ENCODE measurements at places on chromosomes 2 and 18. TPM values are rescaled to one million over a fixed set of nuclear protein-coding genes. Genes with fewer than 3 reads are reported as not detected.

- no peaks in the 10 kb centered on the region for H3K36me3 ChIP-seq
- no peak overlapping the region for H3K27ac ChIP-seq
- H3K4me1 ChIP-seq = no peaks in the 10 kb centered on the region
- no peak overlapping the region for H3K4me3 ChIP-seq
- no peak for DNase-seq
- no peaks in the 10 kb centered on the region for H3K27me3 ChIP-seq
Observed at GRCh38 chr2:144040834-144041233, 479.1 kb downstream of the ZEB2 start.

DNA sequence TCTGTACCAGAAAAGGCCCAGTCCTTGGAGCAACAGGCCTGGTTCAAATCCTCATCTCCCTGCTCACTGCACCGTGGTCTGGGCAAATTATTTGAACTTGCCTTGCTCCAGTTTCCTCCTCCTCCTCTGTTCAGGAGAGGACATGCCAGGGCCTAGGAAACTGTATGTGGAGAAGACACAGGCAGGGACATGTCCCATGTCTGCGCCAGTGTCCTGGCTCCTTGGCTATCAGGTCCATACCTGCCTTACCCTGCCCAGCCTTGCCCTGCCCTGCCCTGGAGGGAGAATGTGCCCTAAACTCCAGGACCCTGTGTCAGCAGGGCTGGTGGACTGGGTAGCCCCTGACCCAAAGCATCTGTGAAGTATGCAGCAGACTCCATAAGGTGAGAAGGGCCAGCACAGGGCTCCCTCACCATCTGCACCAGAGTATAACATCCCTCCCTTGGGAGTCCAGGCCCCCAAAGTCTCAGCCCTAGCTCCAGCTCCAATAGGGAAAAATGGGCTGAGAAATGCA lies 165.3 kb downstream of the GALNT1 start:
- H3K4me1 ChIP-seq = no peaks in the 10 kb centered on the region
- no peak for DNase-seq
- H3K36me3 ChIP-seq = no peaks in the 10 kb centered on the region
- H3K4me3 ChIP-seq = no peak overlapping the region
- no peak overlapping the region for H3K27ac ChIP-seq

GRCh38 chr2:8022908-8023640 lies 658.8 kb upstream of the ID2 start:
- H3K27ac ChIP-seq = no peak overlapping the region
- no peak overlapping the region for H3K4me3 ChIP-seq
- no peaks in the 10 kb centered on the region for H3K27me3 ChIP-seq
- H3K36me3 ChIP-seq = no peaks in the 10 kb centered on the region
- no peaks in the 10 kb centered on the region for H3K4me1 ChIP-seq
- peak; percentile 38 for DNase-seq

GRCh38 chr2:43388371-43388770 lies 162.0 kb upstream of the ZFP36L2 start:
- H3K36me3 ChIP-seq = no peaks in the 10 kb centered on the region
- H3K27me3 ChIP-seq = no peaks in the 10 kb centered on the region
- H3K4me3 ChIP-seq = no peak overlapping the region
- no peak for DNase-seq
- H3K27ac ChIP-seq = peak overlapping the region; percentile 36

DNA sequence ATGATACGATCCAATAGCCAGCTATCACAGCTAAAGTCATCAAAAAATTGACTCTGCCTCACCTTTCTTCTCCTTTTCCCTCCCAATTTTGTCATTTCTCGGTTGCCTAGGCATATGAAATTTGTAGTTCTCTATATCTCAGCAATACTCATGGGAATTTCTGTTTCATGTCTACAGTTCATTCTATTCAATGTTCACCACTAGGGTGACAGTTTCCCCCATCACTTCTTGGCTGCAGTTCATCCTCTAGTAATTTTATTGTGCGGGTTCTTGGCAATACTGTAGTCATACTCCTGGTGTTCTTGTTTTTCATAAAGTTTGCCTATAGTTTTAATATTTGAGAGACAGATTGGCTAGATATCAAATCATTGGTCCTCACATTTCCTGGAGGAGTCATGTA lies 872.2 kb upstream of the ID2 start:
- H3K4me1 ChIP-seq = no peaks in the 10 kb centered on the region
- no peaks in the 10 kb centered on the region for H3K36me3 ChIP-seq
- no peaks in the 10 kb centered on the region for H3K27me3 ChIP-seq
- H3K27ac ChIP-seq = no peak overlapping the region

- DNase-seq = no peak
- no peak overlapping the region for H3K27ac ChIP-seq
- H3K4me1 ChIP-seq = no peaks in the 10 kb centered on the region
- H3K36me3 ChIP-seq = peaks cover 21% of the 10 kb centered on the region
- no peaks in the 10 kb centered on the region for H3K27me3 ChIP-seq
Observed at GRCh38 chr2:68045342-68045741, 17.5 kb downstream of the C1D start.

DNA sequence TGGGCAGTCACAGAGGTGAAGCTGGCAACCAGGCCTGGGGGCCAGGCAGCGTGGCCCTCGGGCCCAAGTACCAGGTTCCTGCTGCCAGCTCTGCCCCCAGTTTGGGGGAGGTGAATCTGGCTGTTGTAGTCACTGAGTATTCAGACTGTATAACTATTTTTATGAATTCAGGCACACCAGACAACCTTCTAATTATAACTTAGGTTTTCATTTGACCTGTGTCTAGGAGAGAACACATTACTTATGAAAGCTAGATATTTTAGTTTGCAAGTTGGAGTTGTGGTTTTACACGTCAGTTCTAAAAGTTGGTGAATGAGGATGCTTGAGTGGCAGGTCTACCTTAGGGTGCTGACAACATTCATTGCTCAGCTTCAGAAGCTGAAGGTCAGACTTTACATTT lies 71.7 kb downstream of the LIMS1 start:
- no peak for DNase-seq
- H3K27ac ChIP-seq = no peak overlapping the region
- H3K36me3 ChIP-seq = no peaks in the 10 kb centered on the region
- peaks cover 18% of the 10 kb centered on the region for H3K4me1 ChIP-seq
- no peaks in the 10 kb centered on the region for H3K27me3 ChIP-seq

- H3K27ac ChIP-seq = no peak overlapping the region
- no peaks in the 10 kb centered on the region for H3K36me3 ChIP-seq
- no peaks in the 10 kb centered on the region for H3K4me1 ChIP-seq
- no peak for DNase-seq
Observed at GRCh38 chr2:183416753-183417152, 292.5 kb downstream of the NUP35 start.

DNA sequence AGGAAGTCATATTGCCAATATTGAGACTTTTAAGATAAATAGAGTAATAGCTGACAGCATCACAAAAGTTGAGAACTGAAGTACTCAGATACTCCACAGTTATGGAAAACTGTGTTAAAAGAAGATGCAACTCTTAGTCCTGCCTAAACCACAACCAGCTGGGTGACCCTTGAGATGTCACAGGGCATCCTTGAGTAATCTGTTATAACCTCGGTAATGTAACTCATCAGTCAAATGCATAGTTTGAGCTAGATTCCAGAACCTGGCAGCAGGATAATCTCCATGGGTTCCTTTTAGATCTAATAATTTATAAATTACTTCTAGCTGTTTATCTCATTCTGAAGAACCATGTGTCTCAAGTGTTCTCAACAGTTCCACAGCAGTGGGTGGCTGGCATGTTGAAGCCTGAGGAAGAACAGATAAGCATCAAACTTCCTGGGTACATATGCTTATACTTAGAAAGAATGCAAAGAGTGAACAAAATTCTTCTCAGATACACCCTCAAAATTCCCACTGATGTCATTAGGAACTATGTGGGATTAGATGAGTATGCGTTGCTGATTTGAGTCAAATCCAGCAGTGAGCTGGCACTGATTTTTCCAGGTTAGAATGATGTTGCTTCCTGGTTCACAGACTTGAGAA lies 304.1 kb upstream of the ERBB4 start:
- H3K36me3 ChIP-seq = no peaks in the 10 kb centered on the region
- no peaks in the 10 kb centered on the region for H3K27me3 ChIP-seq
- no peaks in the 10 kb centered on the region for H3K4me1 ChIP-seq
- no peak for DNase-seq

DNA sequence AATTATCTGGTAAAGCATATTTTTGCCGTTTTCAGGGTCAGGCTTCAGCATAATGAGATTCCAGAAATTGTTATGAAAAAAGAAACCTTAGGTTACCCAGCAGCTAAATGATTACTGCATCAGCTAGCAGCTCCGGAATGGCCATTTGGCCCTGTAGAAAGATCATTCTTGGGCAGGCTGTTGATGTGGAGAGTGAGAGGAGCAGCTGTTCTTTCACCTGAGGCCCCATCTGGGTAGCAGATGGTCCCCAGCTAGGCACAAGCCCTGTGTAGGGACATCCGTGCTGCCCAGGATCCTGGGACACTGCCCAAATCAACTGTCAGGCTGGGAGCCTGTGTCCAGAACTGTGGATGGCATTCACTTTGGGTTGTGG lies 61.8 kb downstream of the NEDD4L start:
- H3K4me1 ChIP-seq = peaks cover 12% of the 10 kb centered on the region
- no peaks in the 10 kb centered on the region for H3K36me3 ChIP-seq
- H3K27ac ChIP-seq = no peak overlapping the region
- no peaks in the 10 kb centered on the region for H3K27me3 ChIP-seq
- no peak overlapping the region for H3K4me3 ChIP-seq
- no peak for DNase-seq

- H3K4me3 ChIP-seq = no peak overlapping the region
- DNase-seq = no peak
- H3K36me3 ChIP-seq = no peaks in the 10 kb centered on the region
- no peaks in the 10 kb centered on the region for H3K4me1 ChIP-seq
Observed at GRCh38 chr2:7857904-7858303, 824.0 kb upstream of the ID2 start.

The GDF7 gene
- total RNA-seq = 0.33 TPM

The THSD7B gene
- not detected for total RNA-seq

GRCh38 chr18:50374220-50374752 lies 560 bp upstream of the SKA1 start:
- no peaks in the 10 kb centered on the region for H3K36me3 ChIP-seq
- peak overlapping the region; percentile 62 for H3K4me3 ChIP-seq
- DNase-seq = no peak
- H3K27me3 ChIP-seq = no peaks in the 10 kb centered on the region
- peaks cover 7% of the 10 kb centered on the region for H3K4me1 ChIP-seq

DNA sequence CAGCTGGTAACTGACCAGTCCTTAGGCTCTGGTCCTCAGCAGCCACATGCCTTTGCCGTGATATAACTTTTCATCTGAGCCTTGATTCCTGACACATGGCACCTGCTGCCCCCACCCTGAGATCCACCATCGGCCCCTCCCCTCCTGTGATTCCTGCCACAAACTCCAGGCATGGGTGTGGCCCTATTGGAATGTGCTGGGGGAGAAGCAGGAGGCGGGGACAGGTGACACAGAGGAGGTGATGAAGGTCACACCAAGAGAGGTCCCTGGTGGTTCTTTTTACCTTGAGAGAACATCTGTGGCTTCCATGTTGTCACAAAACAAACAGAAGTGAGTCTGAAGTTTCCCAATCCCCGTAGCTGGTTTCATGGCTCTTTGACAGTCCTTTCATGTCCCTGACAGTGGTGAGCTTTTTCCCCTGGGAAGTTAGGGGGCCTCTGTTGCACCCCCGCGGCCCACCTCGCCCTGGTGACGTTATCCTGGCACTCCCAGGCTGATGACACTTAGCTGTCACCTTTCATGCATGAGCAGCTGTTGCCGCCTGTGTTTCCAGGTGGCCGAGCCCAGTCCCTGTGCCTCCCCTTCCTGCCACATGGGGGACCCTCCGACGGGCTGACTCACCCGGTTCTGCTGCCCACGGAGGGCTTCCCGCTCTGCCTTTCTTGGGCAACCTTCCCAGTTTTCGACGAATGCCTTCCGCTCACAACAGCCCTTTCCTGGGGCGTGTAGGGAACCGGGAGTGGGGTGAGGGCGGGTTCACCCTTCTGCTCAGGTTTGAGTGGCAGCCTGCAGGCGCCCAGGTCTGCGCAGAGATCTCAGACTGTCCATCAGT lies 66.3 kb upstream of the GLI2 start:
- no peak overlapping the region for H3K4me3 ChIP-seq
- peaks cover 14% of the 10 kb centered on the region for H3K4me1 ChIP-seq
- peak; percentile 57 for DNase-seq
- H3K27me3 ChIP-seq = no peaks in the 10 kb centered on the region

The SCYGR4 gene
- total RNA-seq = not detected

DNA sequence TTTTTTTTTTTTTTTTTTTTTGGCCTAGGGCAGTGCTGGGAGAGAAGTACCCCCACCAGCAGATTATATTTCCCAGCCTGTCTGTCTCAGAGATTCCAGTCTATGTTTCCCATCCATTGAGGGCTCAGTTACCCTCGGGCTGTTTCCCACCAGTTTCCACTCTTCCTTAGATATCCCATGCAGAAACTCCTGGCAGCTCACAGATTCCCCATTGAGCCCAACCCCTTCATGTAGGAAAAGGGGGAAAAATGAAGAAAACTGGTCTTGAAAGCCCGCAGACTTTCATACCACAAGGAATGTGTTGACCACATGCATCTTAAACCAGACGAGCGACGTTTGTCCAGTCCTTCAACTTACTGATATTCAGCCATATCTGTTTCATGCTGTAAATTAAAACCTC lies 15.2 kb downstream of the ASXL3 start:
- no peak overlapping the region for H3K27ac ChIP-seq
- no peak for DNase-seq
- no peaks in the 10 kb centered on the region for H3K36me3 ChIP-seq
- H3K27me3 ChIP-seq = no peaks in the 10 kb centered on the region

The PEX13 gene
- 42.8 TPM for total RNA-seq

The TRABD2A gene
- 22.0 TPM for total RNA-seq

GRCh38 chr2:234447189-234447588 lies 49.7 kb downstream of the ARL4C start:
- H3K4me1 ChIP-seq = peaks cover 21% of the 10 kb centered on the region
- H3K27ac ChIP-seq = no peak overlapping the region
- no peak for DNase-seq
- H3K4me3 ChIP-seq = no peak overlapping the region
- H3K36me3 ChIP-seq = no peaks in the 10 kb centered on the region

The SLC40A1 gene
- 154 TPM for total RNA-seq

- H3K4me1 ChIP-seq = no peaks in the 10 kb centered on the region
- DNase-seq = no peak
- peak overlapping the region; percentile 26 for H3K27ac ChIP-seq
- no peaks in the 10 kb centered on the region for H3K27me3 ChIP-seq
- no peaks in the 10 kb centered on the region for H3K36me3 ChIP-seq
Observed at GRCh38 chr2:96345438-96345837, 9.9 kb downstream of the NCAPH start.

The RGPD4 gene
- total RNA-seq = not detected

DNA sequence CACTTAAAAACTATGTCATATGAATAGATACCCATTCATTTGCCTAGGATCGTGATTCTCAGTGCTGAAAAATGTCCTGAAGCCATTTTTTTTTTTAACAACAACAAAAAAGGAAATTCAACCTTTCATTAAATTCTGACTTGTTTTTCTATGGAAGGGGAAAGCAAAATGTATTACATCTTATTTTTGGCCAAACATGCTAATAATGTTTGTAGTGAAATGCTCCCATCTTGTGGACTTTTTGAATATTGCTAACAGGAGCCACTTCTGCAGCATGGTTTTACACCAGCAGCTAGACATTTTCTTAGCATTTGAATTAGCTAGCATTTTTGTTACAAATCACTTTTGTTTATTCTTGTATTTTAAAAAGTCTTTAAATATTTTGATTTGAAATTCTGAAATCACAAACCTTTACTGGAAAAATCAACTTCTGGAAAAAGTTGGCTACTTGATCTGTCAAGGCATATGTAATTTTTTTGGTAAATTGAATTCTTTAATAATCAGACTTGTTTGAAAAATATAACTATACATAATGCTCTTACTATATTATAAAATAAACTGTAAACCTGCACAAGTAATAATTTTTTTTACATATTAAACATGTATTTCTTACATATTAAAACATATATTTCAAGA lies 75.8 kb downstream of the KIDINS220 start:
- peaks cover 16% of the 10 kb centered on the region for H3K36me3 ChIP-seq
- no peak for DNase-seq
- no peak overlapping the region for H3K4me3 ChIP-seq

The PTPRN gene
- 0.20 TPM for total RNA-seq

The VWA3B gene
- total RNA-seq = 25.3 TPM
